GM23248 (cell line): ENCODE measurements at places on chromosomes 2 and 18. TPM values are rescaled to one million over a fixed set of nuclear protein-coding genes. Genes with fewer than 3 reads are reported as not detected.

GRCh38 chr2:106288873-106289272 lies 94.8 kb upstream of the UXS1 start:
- H3K27me3 ChIP-seq: no peaks in the 10 kb centered on the region; the same call in 1 of the 2 replicates
- H3K36me3 ChIP-seq: no peaks in the 10 kb centered on the region
- H3K4me1 ChIP-seq: no peaks in the 10 kb centered on the region
- no peak overlapping the region for H3K27ac ChIP-seq
- no peak for DNase-seq
- no peak overlapping the region for H3K4me3 ChIP-seq

DNA sequence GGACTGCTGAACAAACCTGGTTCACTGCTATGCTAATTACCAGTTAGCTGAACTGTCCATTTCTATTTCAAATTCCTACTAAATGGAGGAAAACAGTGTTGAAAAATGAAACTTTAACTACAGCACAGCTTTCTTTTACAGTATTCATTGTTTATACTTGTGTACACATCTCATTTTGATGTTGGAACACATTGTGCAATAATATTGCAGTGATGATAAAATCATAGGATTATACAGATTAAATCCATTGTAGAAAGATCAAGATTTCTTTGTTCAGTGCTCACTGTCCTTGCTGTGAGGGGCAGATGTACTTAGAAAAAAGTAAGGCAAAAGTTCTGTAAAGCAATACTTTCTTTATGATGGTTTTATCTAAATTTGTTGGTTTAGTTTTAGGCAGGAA lies 1055.1 kb downstream of the LRP1B start:
- H3K36me3 ChIP-seq: no peaks in the 10 kb centered on the region
- H3K4me1 ChIP-seq: no peaks in the 10 kb centered on the region

DNA sequence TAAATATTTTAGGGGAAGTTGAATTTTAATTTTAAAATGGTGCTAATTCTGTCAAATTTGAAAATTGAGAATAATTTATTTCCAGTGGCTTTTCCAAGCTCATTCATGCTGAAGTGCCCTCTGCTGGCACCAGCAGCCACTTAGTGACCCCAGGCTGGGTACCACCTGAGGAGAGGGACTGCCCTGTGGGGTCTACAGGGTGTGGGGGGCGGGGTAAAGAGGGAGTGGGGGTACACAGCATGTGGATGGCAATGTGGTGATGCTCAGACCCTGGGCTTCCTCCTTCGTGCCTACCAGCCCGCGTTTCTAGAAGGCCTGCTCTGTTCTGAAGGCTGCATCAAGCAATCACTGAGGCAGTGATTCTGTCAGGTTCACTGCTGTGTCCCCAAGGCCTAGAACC lies 45.1 kb upstream of the SCLY start:
- H3K27me3 ChIP-seq: no peaks in the 10 kb centered on the region
- H3K36me3 ChIP-seq: no peaks in the 10 kb centered on the region; the same call in 1 of the 2 replicates
- no peak overlapping the region for H3K4me3 ChIP-seq
- DNase-seq: no peak
- peaks cover 7% of the 10 kb centered on the region for H3K4me1 ChIP-seq
- H3K27ac ChIP-seq: no peak overlapping the region

GRCh38 chr2:73072129-73072395 lies 550 bp upstream of the SFXN5 start:
- peak overlapping the region; percentile 78 for H3K4me3 ChIP-seq
- H3K36me3 ChIP-seq: no peaks in the 10 kb centered on the region
- H3K27me3 ChIP-seq: no peaks in the 10 kb centered on the region

- H3K36me3 ChIP-seq: no peaks in the 10 kb centered on the region
- no peak overlapping the region for H3K4me3 ChIP-seq
- no peaks in the 10 kb centered on the region for H3K4me1 ChIP-seq
- no peaks in the 10 kb centered on the region for H3K27me3 ChIP-seq
- DNase-seq: no peak
Measured at GRCh38 chr2:72006188-72006736, 141.4 kb downstream of the CYP26B1 start.

DNA sequence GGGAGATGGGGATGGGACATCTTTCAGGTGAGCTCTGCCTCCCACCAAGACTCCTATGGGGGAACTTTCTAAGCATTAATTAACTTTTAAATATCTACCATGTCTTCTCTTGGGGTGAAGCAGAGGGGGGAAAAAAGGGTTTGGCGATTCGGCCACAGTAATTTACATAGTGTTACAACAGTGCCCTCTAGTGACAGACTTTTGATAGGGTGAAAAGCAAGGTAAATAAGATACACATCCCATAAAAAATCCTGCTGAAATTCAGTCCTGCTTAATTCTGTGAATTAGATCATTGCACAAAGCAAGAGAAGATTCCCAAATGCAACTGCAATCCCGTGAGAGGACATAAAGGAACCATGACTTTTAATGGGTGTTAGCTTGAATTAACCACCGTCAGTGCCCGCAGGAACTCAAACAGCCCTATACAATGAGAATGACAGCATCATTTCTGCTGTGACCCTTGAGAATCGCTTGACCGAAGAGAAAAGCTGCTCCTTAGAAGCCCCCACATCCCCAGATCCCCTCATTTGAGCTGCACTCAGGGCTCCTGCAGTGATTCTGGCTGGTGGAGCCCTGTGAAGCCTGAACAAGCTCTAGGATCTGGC lies 32.8 kb downstream of the FAM124B start:
- H3K4me1 ChIP-seq: no peaks in the 10 kb centered on the region
- no peak overlapping the region for H3K4me3 ChIP-seq
- H3K27ac ChIP-seq: no peak overlapping the region
- peaks cover 6% of the 10 kb centered on the region; the same call in 1 of the 2 replicates for H3K27me3 ChIP-seq

DNA sequence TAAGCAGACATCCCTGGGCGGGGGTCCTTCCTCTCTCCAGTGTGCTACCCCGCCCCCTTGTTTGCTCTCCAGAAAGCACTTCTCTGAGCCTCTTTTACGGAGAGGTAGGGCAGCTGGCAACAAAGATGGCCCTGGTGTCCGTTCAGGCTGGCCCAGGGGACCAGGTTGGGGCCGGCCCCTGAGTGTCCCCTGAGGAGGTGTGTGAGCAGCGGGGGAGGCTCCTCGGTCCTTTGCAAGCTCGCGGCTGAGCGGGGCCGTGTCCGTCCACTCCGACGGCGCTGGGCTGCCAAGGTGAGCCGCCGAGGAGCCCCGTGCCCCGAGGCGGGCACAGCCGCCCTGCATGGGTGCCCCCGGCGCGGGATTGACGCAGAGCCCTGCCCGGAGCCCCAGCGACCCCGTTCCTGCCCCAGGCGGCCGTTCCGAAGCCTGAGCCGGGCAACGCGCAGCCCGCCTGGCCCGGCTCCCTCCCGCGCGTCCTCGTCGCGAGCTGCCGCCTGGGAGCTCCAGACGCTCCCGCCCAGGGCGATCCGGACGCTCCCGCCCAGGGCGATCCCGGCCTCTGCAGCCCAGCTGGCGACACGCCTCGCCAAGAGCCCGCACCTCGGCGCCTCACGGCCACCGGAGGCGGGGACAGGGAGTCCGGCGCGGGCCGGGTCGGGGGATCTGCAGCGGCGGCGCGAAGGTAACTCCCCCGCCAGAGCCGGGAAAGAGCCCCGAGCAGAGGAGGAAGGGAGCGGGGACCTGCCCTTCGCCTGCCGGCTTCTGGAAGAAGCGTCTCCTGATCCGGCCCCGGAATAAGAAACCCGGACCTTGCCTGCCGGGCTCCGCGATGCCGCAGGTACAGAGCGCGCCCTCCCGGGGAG lies at the start of gene PROKR1:
Gene PROKR1 (plus strand): TSS at position 569 of the 863 bp plus-strand sequence. CDS start 2,243 bp downstream, outside the sequence.
- H3K4me3 ChIP-seq: peak within 1 kb of the TSS; percentile 66
- no peak within 1 kb of the TSS for H3K27ac ChIP-seq
- no peaks in the 10 kb centered on the region for H3K36me3 ChIP-seq
- H3K27me3 ChIP-seq: peaks cover 60% of the 10 kb centered on the region

DNA sequence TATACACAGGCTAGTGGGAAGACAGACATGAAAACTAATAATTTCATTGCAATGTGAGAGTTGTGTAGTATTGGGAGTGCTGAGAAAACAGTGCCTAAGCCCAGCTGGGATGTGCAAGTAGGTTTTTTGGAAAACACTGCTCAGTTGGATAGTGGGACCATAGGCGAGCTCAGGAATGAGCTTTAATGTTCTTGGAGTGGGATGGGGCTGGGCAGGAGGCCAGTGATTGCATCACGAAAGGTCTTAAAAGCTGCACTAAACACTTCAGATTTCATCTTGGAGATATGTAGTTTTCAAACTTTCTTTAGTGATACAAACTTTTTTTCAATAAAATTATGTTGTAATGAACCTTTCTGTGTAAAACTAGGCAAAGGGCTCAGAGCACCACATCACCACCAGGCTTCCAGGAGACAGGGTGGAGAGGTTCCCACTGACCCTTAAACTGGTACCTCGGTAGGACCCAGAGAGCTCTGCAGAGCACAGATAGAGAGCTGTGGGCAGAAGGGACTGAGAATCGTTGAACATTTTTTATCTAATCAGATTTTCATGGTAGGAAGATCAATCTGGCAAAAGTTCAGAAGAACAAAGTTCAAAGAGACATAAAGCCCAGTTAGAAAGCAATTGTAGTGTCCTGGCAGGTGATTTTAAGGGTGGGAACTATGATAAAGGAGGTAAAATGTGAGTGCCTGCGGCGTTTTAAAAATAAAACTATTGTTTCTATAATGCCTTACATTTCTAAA lies 176.2 kb downstream of the TRABD2A start:
- H3K36me3 ChIP-seq: no peaks in the 10 kb centered on the region
- no peaks in the 10 kb centered on the region for H3K27me3 ChIP-seq
- peaks cover 10% of the 10 kb centered on the region for H3K4me1 ChIP-seq
- H3K4me3 ChIP-seq: no peak overlapping the region
- no peak for DNase-seq

DNA sequence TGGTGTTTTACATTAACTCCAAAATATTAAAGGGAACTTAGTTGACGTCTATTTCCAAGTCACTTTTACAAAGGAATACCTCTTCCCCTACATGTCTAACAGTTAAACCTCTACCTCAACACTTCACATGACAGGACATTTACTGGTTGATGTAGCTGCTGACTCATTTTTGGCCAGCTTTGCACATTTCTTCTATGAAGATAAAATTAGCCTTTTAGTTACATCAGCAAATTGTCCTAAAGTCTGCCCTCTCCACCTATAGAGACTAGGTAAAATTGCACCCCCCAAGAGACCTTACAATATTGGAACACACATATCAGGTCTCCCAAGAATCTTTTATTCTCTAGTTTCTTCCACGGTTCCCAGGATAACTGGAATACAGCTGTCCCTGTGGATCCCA lies 10.1 kb upstream of the CERS6 start:
- H3K27ac ChIP-seq: no peak overlapping the region
- H3K4me1 ChIP-seq: no peaks in the 10 kb centered on the region
- H3K36me3 ChIP-seq: no peaks in the 10 kb centered on the region
- DNase-seq: no peak

DNA sequence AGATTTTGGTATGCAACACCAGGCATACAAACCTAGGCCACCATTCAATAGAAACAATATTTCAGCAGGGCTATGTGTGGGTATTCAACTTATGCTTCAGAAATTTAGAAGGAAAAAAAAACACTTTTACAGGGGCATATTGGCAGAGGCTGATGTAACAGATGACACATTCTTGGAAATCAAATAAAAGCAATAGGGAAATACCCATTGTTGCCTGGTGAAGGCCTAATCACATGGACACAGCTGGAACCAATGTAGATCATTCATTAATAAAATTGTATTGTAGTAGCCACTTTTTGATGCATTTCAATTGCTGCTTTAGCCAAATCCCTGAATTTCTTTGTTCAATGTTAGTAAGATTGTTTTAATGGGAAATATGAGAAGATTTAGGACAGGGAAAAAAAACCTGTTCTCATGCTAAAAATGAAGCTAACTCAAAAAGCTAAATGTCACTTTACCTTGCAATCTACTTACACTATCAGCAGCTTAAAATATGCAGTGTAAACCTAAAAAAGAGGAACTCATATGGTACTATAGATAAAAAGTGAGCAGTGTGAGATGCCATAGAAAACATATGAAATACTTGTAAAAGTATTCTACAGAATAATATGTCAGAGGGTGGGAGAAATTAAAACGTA lies 289.4 kb downstream of the ZEB2 start:
- DNase-seq: peak; percentile 57
- no peaks in the 10 kb centered on the region for H3K27me3 ChIP-seq
- H3K4me3 ChIP-seq: no peak overlapping the region
- no peak overlapping the region for H3K27ac ChIP-seq
- 0 out of 2 replicates have a peak, but pooled peaks cover 4% of the 10 kb centered on the region for H3K4me1 ChIP-seq

DNA sequence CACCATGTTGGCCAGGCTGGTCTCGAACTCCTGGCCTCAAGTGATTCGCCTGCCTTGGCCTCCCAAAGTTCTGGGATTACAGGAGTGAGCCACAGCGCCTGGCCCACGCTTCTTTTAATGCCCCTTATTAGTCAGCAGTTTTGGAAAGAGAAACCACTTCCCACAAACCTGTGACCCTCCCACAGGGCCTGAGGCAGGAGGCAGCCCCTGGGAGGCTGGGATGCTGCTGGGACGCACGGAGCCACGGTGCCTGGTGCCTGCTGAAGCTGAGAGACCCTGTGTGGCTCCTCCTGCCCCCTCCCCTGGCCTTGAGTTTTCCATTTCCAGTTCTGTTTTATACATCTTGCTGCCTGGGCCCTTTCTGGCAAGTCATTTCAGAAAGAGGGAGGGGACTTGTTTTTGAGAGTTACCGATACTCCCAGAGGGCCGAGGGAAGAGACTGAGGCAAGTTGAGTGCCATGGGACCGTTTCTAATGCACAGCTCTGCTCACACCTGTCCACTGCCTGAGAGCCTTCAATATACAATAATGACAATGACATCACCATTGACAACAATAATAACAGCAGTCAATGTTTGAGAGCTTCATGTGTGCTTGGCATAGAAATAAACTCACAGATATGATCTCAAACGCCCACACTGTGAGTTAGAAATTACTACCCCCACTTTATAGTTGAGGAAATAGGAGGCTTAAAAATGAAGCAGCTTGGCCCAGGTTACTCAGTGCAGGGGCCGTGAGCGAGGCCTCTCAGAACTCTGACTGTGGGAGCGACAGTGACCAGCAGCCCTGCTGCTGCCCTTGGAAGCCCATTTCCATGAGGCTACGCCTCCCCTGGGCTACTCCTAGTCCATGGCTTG lies 78.1 kb upstream of the YWHAQ start:
- no peak overlapping the region for H3K4me3 ChIP-seq
- no peak overlapping the region for H3K27ac ChIP-seq
- no peaks in the 10 kb centered on the region for H3K27me3 ChIP-seq

DNA sequence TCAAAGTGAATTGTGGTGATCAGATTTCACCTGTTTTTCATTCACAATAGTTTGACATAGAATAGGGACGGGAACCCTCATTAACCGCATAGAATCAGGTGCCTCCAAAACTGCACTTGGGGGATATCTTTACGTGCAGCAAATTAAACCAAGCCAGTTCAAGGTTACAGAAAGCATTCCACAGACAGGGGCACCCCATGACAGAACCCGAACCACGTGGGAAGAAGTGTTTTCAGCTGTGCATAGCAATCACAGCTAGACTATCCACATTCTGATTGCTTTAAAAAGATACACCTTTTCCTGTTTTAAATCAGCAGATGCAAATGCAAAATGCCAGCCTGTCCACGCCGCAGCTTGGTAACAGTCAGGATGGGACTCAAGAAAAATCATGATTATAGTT lies 205.8 kb downstream of the ANAPC1 start:
- no peak for DNase-seq
- H3K4me3 ChIP-seq: no peak overlapping the region
- H3K4me1 ChIP-seq: peaks cover 11% of the 10 kb centered on the region
- no peaks in the 10 kb centered on the region for H3K36me3 ChIP-seq

GRCh38 chr2:60998628-60999545 lies 18.6 kb upstream of the PEX13 start:
- no peak overlapping the region for H3K27ac ChIP-seq
- no peaks in the 10 kb centered on the region for H3K27me3 ChIP-seq
- H3K36me3 ChIP-seq: no peaks in the 10 kb centered on the region
- DNase-seq: peak; percentile 63
- no peak overlapping the region for H3K4me3 ChIP-seq

ADAM23 gene
- total RNA-seq: 3.5 and 4.4 TPM in 2 replicates

RESP18 gene
- not detected in 2 replicates for total RNA-seq

FAP gene
- total RNA-seq: 243 and 269 TPM in 2 replicates

G6PC2 gene
- not detected in 2 replicates for total RNA-seq
